ENCODE measurements at places on chromosomes 7 and 10.

- no peak for DNase-seq
Observed at GRCh38 chr7:134154581-134155130, 27.5 kb downstream of the LRGUK start.

DNA sequence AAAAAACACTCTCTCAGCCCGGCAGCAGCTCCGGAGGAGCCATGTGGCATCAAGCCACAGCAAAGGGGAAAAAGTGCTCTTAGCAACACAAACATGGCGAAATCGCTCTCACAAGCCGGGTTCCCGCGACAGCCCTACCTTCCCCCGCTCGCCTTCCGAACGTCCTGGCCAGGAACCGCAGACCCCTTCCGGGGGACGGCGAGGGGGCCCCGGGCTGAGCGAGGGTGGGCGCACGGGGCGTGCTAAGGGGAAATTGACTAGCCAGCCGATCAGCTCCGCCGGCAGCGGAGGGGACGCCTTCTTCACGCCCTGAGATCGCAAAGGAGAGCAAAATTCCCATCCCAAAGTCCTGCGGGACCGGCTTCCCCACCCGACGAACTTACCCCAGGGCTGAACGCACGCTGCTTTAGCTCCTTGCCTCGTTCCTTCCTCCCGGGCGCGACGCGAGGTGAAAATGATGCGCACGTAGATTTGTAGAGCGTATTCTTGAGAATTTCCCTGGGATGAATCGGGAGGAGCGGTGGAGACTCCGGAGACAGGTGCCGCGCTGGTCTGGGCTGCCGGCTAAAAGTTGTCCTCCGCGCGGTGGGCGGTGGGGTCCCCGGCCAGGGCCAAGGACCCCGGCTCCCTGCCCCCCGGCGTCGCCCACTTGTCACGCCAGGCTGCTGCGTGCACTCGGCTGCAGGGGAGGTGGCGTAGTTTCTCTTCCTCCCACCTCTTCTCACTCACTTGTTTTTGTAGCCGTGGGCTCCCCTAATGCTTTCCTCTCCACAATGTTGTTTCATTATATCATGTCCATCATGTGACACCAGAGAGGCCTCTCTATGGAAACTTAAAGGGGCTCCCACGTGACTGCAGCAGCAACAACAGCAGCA lies 220.1 kb upstream of the MKLN1 start:
- peak; percentile 67 for DNase-seq

DNA sequence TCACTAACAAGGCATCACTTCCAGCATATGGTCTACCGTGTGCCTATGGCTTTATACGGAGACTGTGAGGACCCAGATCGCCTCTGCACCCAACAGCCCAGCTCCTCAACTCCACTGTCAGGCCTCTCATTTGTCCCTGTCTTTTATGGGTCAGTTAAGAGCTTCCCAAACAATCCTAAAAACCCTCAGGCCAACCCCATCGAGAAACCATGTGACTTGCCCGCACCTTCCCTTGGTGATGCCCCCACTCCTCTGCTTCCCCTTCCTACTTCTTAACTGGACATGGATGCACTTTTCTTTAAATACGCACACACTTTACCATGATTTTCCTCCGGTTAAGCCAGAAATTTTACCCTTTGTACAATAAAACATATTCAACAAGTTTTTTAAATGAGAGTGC lies 46.8 kb downstream of the BAIAP2L1 start:
- no peak for DNase-seq

DNA sequence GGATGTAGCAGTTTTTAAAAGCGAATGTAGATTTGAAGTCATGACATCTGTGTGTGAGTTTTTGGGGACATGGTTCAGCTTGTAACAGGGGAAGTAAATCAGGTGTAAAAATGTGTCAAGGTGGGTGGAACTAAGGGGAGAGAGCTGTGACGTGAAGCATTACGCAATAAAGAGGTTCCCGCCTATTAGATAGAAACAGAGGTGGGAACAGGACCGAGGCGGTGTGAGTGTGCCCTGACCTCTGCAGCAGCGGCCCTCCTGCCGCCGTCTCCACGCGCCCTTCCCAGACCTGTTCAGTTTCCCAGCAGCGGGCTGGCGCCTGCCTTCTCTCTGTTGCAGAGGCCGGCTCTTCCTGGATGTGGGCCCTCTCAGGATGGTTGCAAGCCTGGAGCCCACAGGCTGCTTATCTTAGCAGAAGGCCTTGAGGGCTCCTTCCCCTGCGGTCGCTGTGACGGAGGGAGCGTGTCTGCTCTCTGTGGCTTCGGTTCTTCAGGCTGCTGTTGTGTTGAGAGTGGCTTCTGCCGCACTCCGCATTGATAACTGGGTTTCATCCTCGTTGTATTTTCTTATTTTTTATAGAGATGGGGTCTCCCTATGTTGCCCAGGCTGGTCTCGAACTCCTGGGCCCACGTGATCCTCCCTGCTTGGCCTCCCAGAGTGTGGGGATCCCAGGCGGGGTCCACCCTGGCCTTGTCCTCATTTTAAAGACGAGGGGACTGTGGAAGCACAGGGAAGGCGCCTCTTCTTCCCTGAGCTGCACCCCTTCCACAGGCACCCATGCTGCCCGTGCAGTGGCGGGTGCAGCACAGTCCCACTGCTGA lies 65.0 kb downstream of the DNAJB6 start:
- DNase-seq = peak; percentile 14

DNA sequence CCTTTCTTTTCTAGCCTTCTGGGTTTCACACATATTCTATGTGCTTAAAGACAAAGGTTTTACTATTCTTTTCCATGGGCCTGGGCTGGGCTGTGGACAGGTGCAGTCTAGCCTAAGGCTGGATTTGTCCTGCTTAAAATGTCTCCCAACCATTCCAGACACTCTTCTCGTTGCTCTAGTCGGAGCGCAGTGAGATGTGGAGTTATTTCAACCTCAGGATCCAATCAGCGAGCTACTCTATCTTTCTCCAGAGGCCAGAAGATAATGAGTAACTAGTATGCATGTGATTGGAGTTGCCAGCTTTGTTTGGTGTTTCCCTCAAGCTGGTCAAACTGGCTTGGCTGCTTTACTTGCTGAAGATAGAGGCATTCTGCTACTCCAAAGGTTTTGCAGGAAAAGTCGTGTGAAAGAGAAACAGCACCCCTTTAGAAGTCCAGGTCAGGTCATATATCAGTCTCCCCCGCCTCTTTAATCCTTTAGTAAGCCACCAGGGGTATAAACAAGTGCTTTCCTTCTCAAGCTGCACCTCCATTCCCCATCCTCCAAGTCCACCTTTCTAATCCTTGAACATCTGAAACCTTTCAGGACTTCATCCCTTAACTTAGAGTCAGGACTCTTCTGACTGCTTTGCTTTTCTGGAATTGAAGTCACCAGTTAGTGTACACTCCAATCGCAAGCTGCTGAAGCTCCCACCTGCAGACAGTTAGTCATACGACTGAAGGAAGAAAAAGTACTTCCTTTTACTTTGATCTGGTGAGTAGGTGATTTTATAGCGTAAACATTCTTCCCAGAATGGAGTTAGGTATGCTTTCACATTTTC lies 78.8 kb downstream of the DNMBP start:
- no peak for DNase-seq

DNA sequence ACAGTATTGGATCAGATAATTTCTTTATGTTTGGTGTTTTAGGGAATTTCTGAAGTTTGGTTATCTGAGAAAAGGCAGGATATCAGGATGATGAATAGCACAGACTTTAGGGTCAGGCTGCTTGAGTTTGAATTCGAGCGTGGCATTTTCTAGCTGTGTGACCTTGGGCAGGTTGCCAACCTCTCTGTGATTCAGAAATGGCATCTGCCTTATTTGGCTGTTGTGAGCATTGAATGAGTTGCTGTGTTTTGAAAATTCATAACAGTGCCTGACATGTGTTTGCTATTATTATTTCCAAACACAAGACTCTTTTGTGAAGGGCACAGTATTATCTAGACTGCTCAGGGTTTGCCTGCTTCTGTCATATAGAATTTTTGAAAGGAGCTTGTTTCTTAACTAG lies 66.9 kb downstream of the NXPH1 start:
- DNase-seq = no peak

GRCh38 chr10:114616103-114616502 lies 42.0 kb downstream of the ABLIM1 start:
- no peak for DNase-seq

- no peak for DNase-seq
Observed at GRCh38 chr10:50349554-50349953, 98.2 kb upstream of the ASAH2 start.

DNA sequence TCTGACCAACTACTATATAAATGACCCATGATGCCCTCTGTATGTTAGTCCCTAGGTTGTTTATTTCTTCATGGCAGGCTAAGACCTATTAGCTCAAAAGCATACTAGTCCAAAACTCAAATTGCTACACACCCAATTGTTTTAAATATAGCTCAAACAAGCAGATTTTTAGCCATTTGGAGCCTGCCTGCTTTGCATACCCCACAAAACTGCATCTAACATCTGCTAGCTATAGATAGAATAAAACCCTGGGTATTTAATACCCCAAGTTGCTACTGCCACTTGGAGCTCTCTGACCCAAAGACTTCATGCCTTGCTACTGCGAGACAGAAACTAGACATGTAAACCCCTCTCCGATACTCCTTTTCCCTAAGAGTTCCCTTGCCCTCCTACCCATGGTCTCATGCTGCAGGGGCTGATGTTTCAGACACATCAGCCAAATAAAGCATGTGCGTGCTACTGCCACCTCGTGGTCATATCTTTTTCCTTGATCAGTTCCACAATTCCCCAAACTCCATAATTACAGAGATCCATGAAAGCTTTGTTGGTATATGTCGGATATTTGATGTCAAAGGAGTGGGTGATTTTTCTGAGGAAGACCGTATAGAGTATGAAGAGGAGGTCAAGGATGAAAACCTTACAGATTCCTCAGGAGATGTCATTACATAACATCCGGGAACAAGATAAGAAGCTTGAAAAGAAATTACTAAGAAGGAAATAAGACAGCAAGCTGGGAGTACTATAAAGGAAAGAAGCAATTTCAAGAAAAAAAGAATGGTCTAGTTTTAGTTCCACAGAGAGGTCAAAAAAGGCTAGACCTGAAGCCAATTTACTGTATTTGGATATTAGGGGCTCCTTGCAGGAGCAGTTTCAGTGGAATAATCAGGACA lies 386.6 kb downstream of the SH2D4B start:
- DNase-seq = no peak

- DNase-seq = no peak
Observed at GRCh38 chr7:45663167-45663921, 89.2 kb downstream of the ADCY1 start.

- no peak for DNase-seq
Observed at GRCh38 chr10:26567351-26567721, 129.2 kb downstream of the APBB1IP start.

- peak; percentile 30 for DNase-seq
Observed at GRCh38 chr7:50396856-50397255, 53.3 kb downstream of the FIGNL1 start.

DNA sequence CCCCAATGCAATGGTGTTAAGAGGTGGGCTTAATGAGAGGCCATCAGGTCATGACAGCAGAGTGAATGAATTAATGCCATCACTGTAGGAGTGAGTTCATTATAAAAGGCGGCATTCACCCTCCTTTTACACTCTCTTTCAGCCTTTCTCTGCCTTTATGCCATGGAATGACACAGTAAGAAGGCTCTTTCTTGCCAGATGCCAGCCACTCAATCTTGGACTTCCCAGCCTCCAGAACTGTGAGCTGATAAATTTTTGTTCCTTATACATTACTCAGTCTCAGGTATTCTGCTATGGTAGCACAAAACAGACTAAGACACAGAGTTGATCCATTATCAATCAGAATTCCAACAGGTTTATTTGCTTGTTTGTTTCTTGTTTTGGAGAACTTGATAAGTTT lies 3.2 kb downstream of the TCAF1 start:
- DNase-seq = no peak

GRCh38 chr7:2104107-2104710 lies 128.5 kb downstream of the MAD1L1 start:
- peak; percentile 64 for DNase-seq

DNA sequence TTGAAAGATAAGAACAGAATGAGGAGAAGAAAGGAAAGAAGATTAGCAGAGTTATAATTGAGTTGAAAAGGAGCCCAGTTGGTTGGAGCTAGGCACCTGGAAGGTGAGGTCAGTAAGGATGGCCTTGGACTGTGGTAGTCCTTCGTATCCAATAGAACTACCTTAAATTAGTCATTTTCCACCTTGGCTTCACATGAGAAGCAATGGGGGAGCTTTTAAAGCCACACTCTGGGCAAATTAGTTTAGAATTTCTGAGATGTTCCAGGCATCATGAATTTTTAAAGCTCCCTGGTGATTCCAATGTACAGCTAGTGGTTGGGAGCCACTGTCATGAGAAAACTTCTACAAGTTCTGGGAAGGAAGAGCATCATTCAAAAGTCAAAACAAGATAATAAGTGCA lies 27.3 kb upstream of the CYP3A5 start:
- DNase-seq = no peak

DNA sequence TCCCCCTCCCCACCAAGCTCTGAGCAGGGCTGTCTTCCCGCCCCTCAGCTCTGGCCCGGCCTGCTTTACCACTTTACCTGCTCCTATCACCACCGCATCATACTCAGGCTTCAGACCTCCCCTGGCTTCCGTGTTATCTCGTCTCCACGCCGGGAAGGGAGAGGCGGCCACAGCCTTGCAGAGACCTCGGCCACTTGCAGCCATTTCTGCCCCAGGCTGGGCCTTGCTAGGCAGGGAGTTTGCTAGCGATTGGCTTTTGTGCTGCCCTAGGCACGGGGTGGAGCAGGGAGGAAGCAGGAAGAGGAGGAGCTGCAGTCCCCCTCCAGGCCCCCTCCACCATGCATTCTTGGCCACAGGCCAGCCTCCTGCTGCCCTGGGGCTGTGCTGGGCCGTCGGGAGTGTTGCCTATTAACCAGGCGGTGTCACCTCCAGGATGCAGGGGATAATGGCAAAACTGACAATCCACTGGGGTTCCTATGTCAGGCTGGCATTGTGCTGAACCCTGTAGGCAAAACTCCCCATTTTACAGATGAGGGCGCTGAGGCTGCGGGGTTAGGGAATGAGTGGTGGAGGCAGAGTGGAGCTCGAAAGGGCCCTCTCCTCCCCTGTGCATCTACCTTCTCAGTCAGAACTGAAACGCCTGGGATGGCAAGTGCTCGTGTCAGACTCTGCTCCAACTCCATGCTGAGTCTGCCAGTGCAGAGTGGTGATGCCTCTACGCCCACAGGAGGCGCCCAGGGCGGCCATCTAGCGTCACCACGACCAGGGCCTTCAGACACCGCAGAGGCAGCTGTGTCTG lies at the start of gene PYROXD2:
PYROXD2 (minus strand) TSS at position 251 of the 799 bp plus-strand sequence; CDS start at position 204, 47 bp downstream.
- DNase-seq = peak; percentile 46

DNA sequence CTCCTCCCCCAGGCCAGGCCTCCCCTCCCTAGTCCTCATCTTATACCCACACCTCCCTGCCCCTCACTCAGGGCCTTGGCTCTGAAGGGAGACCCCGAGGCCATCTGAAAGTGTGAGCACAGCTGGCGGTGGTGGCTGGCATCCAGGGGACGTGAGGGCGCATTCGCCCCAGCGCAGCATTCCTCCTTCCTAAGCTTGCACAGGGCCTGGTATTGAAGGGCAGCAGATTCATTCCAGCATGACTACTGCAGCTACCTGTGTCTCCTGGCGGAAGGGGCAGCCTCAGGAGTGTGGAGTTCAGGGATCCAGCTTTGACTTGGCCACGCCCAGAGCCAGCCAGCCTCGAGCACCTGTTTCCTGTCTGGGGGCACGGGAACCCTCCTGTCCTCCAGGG lies 72.6 kb downstream of the PARP12 start:
- no peak for DNase-seq
